Psoas muscle (tissue), 8 donors: ENCODE measurements at places on chromosomes 13 and 19. TPM values are rescaled to one million over a fixed set of nuclear protein-coding genes. Genes with fewer than 3 reads are reported as not detected.

DNA sequence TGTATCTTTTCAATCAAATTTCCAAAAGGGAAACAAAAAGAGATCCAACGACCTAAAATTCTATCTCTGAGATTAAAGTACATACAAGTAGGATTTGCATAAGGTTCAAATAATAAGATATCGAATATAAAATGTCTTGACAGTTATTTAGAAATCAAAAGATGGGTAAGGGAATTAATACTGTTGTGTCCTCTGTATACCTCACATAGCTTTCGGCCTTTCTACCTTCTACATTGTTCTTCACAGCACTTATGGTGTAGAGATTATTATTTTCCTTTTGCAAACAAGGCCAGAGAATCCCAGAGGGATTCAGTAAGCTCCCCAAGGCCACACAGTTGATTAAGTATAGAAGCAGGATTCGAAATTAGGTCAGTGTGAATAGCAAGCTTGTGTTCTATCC, 403.6 kb downstream of the SPRY2 start:
- H3K36me3 ChIP-seq, result no peaks in the 10 kb centered on the region
- no peak overlapping the region for H3K4me3 ChIP-seq
- H3K27me3 ChIP-seq, result no peaks in the 10 kb centered on the region
- peaks cover 10% of the 10 kb centered on the region for H3K4me1 ChIP-seq
- DNase-seq, result no peak

RTBDN gene
- total RNA-seq, result not detected

DNA sequence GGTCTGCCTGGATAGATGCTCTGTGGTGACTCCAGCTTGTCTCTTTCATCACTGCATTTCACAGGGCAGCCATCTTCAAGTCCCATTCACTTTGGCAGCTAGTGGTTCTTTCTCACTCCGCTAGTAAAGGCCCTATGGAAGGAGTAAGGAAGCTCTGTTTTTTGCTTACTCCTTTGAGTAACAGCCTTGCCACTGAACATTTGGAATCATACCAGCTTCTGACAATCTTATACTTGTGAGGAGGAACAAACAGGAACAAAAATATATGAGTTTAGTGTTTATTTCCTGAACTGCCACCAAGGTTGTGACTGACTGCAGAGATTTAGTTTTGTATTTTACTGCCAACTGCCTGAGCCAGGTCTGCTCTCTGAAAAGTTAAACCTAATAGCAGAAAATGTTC, 38.7 kb downstream of the KCTD4 start:
- H3K27me3 ChIP-seq, result no peaks in the 10 kb centered on the region
- no peaks in the 10 kb centered on the region for H3K36me3 ChIP-seq
- H3K4me3 ChIP-seq, result no peak overlapping the region
- no peak for DNase-seq
- H3K4me1 ChIP-seq, result no peaks in the 10 kb centered on the region

GRCh38 chr19:43553656-43554055, 20.7 kb downstream of the ZNF575 start:
- H3K4me3 ChIP-seq, result no peak overlapping the region
- peaks cover 6% of the 10 kb centered on the region for H3K36me3 ChIP-seq
- H3K27me3 ChIP-seq, result no peaks in the 10 kb centered on the region

MYPOP gene
- total RNA-seq, result 13.0 TPM

- no peaks in the 10 kb centered on the region for H3K36me3 ChIP-seq
- H3K4me1 ChIP-seq, result no peaks in the 10 kb centered on the region
- H3K27me3 ChIP-seq, result no peaks in the 10 kb centered on the region
- no peak for DNase-seq
- H3K4me3 ChIP-seq, result no peak overlapping the region
Observed at GRCh38 chr19:40941481-40942219, 49.4 kb upstream of the CYP2B6 start.

DNA sequence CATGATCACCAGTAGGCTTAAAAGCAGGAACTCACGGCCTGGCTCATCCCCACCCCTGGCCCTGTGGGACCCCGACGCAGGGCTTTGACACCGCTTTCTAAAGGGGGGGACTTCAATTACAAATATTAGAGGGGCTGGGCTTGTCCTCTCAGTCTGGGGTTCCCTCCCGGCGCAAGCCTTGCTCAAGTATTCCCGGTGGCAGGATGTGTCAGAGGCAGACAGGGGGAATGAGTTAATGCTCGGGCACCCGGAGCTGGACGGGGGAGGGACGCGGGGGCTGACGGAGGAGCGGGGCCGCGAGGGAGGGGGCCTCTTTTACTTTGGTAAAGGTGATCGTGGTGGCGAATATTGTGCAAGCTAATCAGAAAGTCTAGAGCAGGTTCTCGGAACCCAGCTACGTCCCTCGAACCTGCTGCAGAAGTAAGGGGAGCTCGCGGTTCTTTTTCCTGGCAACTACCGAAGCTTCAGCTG, 1.1 kb downstream of the FGF14 start:
- H3K27ac ChIP-seq, result no peak overlapping the region
- peak; percentile 29 for DNase-seq
- H3K27me3 ChIP-seq, result peaks cover 42% of the 10 kb centered on the region
- peaks cover 7% of the 10 kb centered on the region for H3K4me1 ChIP-seq
- H3K36me3 ChIP-seq, result no peaks in the 10 kb centered on the region

DNA sequence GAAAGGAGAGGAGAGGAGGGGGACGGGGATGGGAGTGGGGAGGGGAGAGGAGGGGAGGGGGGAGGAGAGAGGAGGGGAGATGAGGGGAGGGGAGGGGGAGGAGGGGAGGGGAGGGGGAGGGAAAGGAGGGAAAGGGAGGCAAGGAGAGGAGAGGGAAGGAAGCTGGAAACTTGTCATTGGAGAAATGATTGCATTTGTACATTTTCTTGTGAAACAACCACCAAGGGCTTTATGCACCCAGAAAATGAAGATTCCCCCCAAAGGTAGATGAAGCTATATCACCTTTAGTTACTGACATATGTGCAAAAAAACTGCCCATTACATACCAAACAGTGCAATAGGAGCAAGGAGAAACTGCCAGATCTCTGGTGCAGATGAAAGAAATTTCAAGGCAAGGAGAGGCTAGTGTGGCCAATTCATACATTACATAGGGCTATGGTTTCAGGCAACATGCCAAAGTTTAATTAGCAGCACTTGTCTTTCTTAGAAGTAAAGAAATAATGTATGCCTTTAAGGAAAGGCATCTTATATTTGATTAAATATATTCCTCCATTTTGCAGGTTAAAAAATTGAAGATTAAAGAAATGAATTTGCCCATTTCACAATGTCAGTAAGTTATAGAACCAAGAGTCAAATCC, 49.5 kb upstream of the STK24 start:
- no peak overlapping the region for H3K4me3 ChIP-seq
- no peaks in the 10 kb centered on the region for H3K36me3 ChIP-seq
- no peaks in the 10 kb centered on the region for H3K4me1 ChIP-seq

DNA sequence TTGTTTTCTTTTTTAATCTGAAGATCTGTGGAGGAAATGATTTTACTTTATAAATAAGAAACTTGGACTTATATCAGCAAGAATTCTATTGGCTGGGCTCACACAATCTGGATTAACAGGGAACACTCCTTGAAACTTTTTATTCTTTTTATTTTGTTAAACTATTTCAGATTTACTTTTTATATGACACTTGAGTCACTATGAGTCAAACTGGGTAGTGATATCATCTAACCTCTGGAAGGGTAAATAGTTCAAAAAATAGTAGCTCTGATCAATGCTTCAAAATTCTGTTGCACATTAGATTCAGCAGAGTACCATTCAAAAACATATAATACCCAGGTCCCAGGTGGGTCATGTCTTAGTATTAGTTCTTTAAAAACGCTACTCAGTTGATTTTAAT, 55.1 kb upstream of the NBEA start:
- H3K4me3 ChIP-seq, result no peak overlapping the region
- H3K36me3 ChIP-seq, result no peaks in the 10 kb centered on the region
- H3K27me3 ChIP-seq, result no peaks in the 10 kb centered on the region
- H3K27ac ChIP-seq, result no peak overlapping the region
- DNase-seq, result no peak
